ENCODE measurements at places on chromosomes 2 and 18. TPM values are rescaled to one million over a fixed set of nuclear protein-coding genes. Genes with fewer than 3 reads are reported as not detected.

DNA sequence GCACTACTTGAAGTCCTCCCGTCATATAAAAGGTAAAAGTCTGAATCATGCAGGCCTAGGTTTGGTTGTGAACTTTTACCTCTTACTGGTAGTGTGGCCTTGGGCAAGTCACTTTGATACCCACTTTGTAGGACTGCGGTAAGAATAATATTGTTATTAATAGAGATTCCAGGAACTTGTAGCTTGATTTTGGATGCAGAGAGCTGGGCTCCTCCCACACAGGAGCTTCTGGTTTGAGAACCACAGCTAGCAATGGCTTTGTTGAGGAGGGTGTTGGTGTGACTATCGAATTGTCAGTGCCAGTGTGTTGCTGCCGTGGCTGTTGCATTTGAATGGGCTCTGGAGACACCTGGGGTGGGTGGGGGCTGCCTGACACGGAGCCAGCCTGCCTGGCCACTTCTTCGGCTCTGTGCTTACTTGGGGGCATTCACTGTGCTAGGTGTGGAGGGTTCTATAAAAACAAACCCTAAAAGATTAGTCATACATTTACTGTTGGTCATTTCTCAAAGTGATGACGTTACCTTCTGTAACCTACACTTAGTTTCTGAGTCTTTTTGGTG, 38.5 kb downstream of the ASAP2 start:
- no peak for DNase-seq

- no peak for DNase-seq
These were observed 57.7 kb upstream of the SEMA4C start for GRCh38 chr2:96927405-96928171.

The AMER3 gene
- total RNA-seq: not detected

The GALNT13 gene
- 0.14 TPM for total RNA-seq

DNA sequence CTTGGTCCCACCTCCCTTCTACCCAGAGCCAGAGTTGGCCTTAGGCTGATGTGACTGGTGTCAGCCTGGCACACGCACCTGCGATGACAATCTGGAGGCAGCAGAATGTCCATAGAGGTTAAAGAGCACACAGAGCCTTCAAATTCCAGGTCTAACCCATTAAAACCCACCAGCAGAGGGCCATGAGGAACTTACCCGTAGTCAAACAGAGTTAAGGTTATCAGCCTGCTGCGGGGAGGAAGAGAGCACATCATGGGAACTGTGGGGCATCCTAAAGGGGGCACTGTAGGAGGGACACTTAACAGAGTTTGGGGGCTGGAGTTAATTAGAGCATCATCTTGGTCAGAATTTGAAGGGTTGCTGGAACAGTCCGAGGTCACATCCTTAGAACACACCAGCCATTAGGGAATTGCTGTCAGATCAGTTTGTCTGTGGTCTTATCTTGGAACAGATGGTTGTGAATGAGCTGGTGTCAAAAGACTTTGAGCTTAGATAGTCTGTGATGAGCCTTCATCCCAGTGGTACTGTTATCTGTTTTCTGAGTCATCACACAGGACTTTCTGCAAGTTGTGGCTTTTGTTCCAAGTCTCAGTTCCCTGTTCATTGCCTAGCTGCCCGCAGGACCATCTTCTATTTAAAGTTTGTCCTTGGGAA, 248.6 kb downstream of the LOXHD1 start:
- no peak for DNase-seq

DNA sequence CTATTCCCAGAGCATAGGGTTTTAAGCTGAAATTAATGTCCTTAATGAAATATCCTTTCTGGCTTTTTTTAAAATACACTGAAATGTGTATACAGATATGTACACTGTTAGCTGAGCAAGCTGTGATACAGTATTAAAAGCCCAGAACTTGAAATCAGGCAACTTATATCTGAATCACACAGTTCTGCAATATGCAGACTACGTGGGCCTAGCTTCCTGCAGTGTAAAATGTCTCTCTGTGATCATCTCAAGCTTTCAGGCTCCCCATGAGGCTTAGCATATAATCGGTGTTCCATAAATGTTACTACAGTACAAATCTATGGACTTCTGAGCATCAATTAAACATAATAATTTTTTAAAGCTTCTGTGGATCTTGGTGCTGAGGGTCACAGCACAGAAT, 8.2 kb downstream of the FBXO15 start:
- DNase-seq: no peak

The MROH2A gene
- total RNA-seq: not detected

DNA sequence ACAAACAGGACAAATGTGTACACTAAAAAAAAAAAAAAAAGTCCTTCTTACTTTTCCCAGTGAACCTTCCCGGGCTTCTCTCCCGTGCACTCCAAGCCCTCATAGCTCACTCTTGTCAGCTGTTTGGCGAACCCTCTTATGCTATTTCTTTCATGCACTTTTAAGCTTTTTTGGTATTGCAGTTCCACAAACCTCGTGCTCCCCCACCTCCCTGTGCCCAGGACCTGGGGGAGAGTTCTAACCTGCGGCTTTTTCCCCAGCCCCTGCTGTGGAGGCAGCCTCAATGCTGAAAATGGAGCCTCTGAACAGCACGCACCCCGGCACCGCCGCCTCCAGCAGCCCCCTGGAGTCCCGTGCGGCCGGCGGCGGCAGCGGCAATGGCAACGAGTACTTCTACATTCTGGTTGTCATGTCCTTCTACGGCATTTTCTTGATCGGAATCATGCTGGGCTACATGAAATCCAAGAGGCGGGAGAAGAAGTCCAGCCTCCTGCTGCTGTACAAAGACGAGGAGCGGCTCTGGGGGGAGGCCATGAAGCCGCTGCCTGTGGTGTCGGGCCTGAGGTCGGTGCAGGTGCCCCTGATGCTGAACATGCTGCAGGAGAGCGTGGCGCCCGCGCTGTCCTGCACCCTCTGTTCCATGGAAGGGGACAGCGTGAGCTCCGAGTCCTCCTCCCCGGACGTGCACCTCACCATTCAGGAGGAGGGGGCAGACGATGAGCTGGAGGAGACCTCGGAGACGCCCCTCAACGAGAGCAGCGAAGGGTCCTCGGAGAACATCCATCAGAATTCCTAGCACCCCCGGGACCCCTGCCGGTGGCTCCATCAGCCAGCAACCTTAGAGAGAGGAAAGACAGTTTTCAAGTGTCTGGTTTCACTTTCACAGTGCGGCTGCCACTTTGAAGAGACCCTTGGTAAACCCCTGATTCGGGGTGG, 826 bp downstream of the KCNE4 start:
- no peak for DNase-seq

The SLC4A5 gene
- 0.89 TPM for total RNA-seq

DNA sequence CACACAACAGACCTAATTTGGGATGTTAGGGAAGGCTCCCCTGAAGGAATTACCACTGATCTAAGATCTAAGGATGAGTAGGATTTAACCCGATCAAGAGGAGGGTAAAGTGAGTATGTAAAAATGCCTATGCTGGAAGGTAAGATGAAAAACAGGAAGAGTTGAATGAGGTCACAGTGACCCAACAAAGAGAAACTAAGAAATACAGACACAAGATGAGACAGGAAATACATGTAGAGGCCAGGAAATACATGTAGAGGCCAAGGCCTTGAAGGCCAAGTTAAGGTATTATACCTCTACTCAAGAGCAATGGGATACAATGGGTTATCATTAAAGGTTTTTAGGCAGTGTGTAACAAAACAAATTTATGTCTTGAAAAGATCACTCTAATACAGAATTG, 131.6 kb upstream of the TANK start:
- DNase-seq: no peak

GRCh38 chr2:55025627-55026026, 24.6 kb downstream of the RTN4 start:
- DNase-seq: no peak

- no peak for DNase-seq
These were observed 56.2 kb downstream of the EMILIN2 start for GRCh38 chr18:2903006-2903405.

DNA sequence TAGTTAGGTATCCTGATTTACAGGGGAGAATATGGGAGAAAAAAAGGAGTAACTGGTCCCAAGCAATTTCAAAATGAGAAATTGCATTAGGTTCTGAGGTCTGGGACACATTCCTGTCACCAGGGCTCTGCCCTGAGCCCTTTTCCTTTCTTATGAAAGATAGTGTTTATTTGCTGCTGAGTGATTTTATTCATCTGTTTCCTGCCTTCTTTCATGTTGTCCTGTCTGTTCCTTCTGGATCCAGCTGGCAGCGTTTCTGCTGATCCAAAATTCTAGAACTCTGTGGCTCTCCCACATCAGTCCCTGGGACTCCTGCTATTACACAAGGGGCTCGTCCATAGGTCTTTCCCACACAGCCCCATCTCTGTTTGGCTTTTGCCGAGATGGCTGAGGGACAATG, 519.1 kb upstream of the SALL3 start:
- DNase-seq: no peak

Data from activated naive CD4-positive, alpha-beta T cell treated with anti-CD3 and anti-CD28 coated beads, Interleukin-2, amount 50 U/mL, for 72 hours (primary cell).